Activated CD8-positive, alpha-beta memory T cell treated with anti-CD3 and anti-CD28 coated beads for 1 hour (primary cell): ENCODE measurements at places on chromosomes 2 and 18.

DNA sequence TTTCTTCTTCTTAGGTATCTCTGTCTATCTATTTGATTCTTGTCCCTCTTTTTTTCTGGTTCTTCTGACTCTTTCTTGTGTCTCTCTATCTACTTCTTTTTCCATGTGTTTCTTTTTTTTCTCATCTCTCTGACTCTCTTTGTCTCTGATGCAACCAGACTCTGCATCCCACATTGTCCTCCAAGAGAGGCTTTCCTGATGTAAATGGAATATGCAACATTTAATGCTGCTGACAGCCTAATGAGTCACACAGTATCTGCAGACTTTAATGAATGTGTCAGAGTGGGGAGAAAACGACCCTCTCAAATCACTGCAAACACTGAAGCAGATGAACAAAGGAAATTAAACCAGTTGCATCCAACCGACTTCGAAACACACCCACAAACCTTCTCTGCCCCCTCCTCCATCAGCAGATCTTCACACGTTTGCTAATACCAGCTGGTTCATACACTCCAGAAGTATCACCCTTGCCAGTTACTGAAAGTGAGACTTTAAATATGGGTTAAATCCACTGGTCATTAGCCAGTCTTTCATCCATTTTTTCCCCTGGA is 351.5 kb downstream of the TXNL1 start:
- DNase-seq: no peak

GRCh38 chr2:189599245-189599644 is 18.7 kb upstream of the SLC40A1 start:
- no peak for DNase-seq

DNA sequence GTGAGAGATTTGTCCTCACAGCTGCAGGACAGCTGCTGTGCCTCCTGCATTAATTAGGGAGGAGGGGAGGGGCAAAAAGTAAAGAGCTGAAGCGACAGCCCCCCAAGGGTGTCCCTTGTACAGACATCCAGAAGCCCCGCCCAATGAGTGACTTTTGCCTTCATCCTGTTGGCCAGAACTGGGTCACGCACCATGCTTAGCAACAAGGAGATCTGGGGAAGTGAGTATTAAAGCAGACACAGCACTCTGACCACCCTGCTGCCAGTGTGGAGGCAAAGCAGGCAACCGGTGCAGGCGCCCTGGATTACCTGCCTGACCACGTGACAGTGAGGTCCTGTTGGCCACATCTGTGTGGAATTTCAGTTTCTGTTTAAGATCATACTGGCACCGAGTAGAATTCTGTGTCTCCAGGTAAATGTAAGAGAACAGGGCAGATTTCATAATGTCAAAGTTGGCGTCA is 21.5 kb upstream of the BIN1 start:
- no peak for DNase-seq

GRCh38 chr18:3454365-3455089 is 4.6 kb downstream of the TGIF1 start:
- no peak for DNase-seq

DNA sequence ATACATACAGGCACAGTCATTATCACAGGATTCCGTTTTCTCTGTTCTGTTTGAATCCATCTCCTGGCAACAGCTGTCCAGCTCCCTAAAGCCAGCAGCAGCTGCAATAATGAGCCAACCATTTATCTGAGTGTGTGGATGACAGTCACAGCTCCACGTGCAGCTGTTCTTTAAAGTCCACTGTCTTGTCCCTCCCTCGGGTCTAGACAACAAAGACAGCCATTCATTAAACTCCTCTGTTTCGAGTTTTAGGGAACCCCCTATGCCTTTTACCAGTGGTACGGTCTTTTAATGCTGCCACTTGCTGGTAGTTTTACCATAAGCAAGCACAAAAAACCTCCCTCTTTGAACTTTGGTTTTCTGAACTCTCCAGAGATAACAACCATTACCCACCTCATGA is 16.0 kb upstream of the MSGN1 start:
- DNase-seq: no peak
